ENCODE measurements at places on chromosomes 3 and 15. TPM values are rescaled to one million over a fixed set of nuclear protein-coding genes. Genes with fewer than 3 reads are reported as not detected.

Gene PLCB2
- total RNA-seq: 140 TPM

Gene CLDN1
- not detected for total RNA-seq

DNA sequence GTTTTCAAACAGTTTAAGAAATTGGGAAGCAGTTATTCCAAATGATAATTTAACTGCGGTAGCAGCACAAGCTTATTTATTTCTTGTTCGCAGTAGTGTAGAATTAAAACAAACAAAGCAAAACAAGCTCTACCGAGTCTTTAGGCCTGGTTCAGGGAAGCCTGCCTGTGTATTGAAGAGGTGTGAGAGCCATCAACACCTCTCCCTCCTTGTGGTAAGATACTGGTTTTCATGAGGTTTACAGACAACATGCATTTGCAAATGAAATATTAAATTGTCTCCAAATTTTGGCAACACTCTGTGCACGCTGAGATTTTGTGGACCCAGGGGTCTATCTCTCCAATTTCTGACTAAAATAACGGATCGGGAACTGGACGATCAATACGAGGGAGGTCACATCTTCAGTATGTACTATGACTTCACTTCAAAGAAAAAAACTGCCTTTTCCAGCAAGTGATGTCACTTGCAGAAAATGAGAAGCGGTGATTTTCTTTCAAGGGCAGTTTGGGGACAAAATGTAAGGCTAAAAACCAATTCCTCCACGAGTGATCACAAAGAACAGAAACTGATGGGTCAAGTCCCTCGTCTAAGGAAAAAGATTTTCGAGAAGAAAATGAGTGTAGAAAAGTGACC is 721 bp downstream of the ATR start:
- H3K4me1 ChIP-seq: peaks cover 45% of the 10 kb centered on the region
- peak overlapping the region; percentile 95 for H3K27ac ChIP-seq
- DNase-seq: no peak
- H3K36me3 ChIP-seq: peaks cover 13% of the 10 kb centered on the region
- peaks cover 3% of the 10 kb centered on the region for H3K27me3 ChIP-seq
- peak overlapping the region; percentile 98 for H3K4me3 ChIP-seq

GRCh38 chr3:134378384-134378783 is 4.1 kb upstream of the AMOTL2 start:
- H3K27me3 ChIP-seq: peaks cover 59% of the 10 kb centered on the region
- peaks cover 12% of the 10 kb centered on the region for H3K4me1 ChIP-seq
- peak; percentile 29 for DNase-seq
- H3K4me3 ChIP-seq: no peak overlapping the region
- no peak overlapping the region for H3K27ac ChIP-seq

- no peaks in the 10 kb centered on the region for H3K36me3 ChIP-seq
- H3K4me1 ChIP-seq: no peaks in the 10 kb centered on the region
- H3K27me3 ChIP-seq: no peaks in the 10 kb centered on the region
- no peak for DNase-seq
Observed at GRCh38 chr3:73586190-73586589, 38.6 kb downstream of the PDZRN3 start.
